ENCODE measurements at places on chromosomes 4 and X.

- DNase-seq: no peak
These were observed 33.3 kb upstream of the GALNT7 start for GRCh38 chr4:173135241-173135847.

DNA sequence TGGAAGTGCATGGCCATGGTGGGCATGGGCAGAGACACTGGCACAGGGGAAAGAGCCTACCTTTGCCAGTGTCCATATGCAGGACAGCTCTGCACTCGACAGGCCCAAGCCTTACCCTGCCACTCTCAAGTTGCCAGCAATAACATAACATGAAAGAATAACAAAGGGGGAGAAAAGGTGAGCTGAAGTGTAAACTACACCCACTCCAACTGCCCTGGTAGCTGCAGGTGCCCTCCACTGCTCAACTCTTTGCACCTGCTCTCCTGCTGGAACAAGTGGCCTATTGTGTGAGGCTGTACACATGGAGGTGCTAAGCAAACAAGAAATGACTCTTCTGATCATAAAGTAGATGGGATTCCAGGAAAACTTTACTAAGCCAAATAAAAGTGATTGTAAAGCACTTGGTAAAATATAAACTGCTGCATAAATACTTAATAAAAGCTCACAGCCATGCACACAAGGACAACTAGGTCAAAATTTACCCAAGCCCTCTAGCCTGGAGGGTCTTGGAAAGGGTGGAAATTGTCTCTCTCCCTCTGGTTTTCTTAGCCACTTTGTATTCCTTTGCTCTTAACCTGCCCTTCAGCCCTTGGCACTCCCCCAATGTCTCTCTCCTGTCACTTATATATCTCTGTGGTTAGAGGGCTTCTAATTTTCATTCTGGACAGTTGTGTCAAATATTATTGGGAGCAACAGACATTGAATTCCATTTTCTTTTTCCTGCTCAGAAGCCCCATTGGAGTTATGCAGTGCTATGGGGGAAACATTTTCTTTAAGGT is 261.2 kb upstream of the GPC4 start:
- peak; percentile 87 for DNase-seq

GRCh38 chr4:141028024-141028529 is 105.2 kb downstream of the RNF150 start:
- peak; percentile 67 for DNase-seq

DNA sequence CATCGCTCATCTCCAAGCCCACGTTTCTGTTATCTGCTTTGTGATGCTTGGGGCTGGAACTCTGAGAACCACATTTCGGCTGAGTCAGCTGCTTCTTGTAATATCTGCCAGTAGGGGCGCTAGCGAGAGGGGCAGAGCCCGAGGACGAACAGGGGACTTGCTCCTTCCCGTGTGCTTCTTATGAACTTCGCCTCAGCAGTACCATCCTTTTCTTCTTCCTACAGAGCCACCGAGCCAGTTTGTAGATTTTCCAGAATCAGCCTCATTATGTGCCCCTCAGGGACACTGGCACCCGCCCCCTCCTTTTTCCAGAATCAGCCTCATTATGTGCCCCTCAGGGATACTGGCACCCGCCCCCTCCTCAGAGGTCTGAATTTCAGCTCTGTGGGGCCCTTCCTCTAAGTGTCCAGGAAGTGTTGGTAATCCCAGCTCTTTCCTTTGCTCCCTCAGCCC is 441.7 kb upstream of the RASGEF1B start:
- no peak for DNase-seq

- peak; percentile 63 for DNase-seq
These were observed 70.1 kb downstream of the NBDY start for GRCh38 chrX:56798866-56799758.

DNA sequence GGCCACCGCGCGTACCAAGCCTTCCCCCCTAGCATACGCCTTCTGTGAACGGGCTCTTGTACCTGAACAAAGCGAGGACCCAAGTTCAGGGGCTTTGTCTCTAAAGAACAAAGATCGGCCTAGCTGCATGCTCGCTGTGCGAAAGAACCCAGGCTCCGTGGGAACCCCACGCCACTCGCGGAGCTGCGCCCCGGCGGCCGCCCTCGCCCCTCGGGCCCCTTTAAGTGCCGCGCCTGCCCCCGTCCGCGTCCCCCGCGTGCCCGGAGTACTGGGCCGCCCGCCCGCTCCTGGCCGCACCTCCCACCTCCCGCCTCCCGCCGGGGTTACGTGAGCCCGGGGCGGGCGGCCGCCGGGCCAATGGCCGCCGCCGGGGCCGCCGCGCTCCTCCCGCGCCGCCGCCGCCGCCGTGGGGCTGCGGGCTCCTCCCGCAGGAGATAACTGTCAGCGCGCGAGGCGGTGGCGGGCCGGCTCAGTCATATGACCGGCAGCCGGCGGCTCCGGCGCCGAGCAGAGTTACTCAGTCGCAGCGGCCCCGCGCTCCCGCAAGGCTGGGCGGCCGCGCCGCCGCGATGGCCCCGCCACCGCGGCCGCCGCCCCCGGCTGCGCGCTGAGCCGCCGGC is at the start of gene FNIP2:
Gene FNIP2, plus strand, starts transcription at position 472 of the 620 bp plus-strand sequence. CDS start 187 bp downstream, outside the sequence.
- peak; percentile 75 for DNase-seq

GRCh38 chrX:21863241-21863640 is 7.5 kb downstream of the YY2 start:
- no peak for DNase-seq

DNA sequence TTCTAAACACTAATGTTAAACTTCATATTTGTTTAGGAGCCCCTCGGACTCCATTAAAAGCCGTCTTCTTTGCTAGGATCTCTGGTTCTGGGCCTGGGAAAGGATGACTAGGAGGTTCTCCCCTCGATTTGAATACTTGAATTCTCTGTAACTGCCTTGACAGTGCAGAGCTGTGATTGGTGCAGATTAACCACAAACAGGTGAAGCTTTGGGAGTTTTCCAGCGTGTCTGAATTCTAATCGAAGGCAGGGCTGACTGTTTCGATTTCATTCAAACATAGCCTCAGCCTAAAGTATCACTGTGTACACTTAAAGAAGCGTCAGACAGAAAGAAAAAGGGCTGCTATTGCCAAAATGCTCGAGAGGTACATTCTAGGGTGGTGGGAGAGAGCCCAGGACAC is 29.0 kb downstream of the TFDP3 start:
- no peak for DNase-seq

DNA sequence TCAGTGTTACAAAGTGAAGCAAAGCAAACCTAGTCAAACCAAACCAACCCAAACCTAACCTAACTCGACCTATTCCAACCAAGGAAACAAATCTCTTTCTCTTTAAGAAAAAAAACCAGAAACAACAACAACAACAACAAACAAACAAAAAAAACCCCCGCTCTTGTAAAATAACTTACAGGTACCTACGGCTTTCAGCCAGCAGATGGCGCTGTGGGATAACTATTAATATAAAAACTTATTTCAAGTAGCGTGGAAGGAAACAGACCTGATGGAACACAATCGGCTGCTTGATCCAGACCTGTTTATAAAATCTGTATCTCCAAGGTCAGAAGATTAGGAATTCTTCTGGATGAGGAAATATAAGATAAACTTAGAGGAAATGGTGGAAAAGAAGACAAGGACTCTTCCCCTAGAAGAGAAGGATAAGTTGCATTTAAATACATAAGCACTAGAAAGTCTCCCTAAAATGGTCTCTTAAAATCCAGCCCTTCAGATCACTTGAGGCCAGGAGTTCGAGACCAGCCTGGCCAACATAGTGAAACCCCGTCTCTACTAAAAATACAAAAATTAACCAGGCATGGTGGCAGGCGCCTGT is 34.4 kb upstream of the CDKL5 start:
- DNase-seq: peak; percentile 72

DNA sequence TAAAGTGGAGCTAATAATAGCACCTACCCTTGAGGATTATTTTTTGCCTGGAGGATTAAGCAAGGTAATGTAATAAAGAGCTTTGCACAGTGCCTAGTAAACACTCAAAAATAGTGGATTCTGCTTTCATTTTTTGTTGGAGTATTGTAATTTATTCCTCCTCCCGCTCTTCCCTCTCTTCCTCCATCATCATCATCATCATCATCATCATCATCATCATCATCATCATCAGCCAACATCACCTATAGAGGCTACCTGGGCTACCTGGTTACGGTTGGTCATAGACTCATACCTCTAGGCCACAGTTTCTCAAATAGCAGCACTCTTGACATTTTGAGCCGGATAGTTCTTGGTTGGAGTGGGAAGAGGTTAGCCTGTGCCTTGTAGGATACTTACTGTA is 126.9 kb upstream of the TEX13A start:
- no peak for DNase-seq
